ENCODE measurements at places on chromosomes 2 and 18.

DNA sequence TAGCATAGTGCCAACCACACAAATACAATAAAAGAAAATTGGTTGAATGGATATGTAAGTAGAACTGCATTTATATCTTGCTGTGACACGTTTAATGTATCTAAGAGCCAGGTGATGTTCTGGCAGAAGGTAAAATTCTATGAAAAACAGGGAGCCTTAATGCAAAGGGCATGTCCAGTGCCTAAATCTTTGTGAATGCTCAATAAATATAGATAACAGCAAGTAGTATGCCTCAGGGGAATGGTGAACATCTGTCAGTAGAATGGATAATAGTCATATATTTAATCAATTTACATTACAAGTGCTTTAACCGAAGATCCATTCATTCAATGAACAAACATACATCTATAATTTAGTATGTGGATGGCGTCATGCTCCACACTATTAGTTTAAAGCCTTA lies 43.7 kb upstream of the NYAP2 start:
- DNase-seq: no peak

DNA sequence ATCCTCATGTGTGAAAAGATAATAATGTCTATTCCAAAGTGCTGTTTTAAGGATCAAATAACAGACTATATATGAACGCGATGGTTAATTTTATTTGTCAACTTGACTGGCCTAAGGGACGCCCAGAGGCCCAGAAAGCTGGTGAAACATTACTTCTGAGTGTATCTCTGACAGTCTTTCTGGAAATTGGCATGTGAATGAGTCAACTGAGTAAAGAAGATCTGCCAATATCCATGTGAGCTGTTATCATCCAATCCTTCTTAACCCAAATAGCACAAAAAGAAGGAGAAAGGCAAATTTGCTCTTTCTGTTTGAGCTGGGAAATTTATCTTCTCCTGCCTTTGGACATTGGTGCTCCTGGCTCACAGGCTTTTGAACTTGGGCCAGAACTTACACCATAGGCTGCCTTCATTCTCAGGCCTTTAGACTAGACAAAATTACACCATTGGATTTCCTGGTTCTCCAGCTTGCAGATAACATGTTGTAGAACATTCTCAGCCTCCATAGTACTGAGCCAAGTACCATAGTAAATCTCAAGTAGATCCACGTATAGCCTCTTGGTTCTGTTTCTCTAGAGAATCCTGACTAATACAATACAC lies 114.7 kb upstream of the DOCK10 start:
- DNase-seq: no peak

DNA sequence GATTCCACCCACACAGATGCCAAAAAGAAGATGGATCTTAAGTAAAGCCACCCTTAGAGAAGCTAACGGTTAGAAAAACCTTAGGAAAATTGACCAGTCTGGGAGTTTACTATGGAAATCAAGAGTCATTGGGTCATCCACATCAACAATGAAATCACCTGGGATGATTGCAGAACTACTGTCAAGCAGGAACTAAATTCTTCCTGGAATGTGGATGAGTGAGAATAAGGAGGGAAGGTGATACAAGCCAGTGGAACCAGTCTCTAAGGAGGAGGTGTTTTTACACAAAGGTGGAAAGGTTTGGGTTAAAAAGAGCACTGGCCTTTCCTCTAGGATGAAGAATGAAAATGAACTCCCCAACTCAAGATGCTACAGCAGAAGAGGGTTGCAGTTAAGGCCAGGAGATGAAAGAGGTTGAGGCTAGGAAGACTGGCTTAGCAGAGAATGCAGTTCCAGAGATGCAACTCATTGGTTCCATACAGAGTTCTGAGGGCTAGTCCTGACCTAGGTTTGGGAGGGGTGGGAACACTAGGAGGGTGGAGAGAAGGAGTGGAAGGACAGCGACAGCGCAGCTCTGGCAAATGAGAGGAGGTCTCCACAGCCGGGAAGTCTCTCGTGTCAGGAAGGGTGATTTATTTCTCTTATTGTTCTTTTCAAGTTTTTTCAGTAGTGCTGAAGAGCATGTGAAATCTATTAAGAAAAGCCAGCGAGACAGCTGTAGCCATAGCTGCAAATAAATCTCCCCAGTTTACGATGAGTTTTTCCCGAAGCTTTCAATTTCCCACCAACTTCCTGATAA lies 27.7 kb upstream of the KDM3A start:
- no peak for DNase-seq

DNA sequence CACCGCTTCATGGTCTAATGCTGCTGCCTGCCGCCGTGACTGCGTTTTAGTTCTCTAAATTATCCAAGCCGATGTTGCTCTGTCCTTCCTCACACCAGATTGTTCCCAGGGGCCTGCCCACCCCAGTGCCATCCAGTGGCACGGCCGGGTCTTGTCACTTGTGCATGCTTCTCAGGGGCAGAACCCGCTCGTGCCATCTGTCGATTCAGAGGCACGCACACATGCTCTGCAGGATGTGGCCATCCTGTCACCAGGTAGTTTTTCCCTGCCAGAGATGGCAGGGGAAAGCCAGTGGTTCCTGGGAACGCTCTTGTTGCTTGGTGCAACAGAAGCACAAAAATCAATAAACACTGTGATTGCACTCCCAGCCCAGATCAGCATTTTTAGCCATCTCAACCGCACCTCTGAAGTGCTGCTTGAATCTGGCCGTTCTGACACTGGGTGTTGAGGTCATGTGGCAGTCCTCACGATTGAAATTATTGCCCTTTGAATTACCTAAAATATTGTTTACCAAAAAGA lies 119.6 kb upstream of the BOD1L2 start:
- DNase-seq: no peak

DNA sequence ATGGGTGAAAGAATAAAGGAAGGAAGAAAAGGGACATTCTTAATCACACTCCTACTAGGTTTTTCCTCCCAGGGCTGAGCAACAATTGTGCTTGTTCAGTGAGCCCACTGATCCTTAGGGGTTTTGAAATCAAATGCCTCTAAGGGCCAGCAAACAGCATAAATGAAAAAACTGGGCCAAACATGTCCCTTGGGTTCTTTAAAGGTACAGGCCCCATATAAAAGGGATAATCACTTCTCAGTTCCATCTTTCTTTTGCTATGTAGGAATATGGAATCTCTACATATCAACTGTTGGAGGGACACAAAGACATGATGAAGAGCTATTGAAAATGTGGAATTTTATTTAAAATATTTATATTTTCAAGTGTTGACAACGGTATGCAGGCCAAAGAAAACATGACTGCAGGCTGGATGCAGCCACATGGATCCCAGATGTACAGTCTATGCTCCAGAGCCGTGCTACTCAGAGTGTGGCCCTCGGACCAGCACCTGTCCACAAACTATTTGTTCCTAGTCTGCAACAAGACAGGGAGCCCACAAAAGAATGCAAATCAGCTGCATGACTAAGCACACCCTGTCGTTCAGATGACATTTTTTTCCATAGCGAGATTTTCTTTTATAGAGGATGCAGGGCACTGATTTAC lies 110.0 kb downstream of the CDH20 start:
- DNase-seq: no peak

DNA sequence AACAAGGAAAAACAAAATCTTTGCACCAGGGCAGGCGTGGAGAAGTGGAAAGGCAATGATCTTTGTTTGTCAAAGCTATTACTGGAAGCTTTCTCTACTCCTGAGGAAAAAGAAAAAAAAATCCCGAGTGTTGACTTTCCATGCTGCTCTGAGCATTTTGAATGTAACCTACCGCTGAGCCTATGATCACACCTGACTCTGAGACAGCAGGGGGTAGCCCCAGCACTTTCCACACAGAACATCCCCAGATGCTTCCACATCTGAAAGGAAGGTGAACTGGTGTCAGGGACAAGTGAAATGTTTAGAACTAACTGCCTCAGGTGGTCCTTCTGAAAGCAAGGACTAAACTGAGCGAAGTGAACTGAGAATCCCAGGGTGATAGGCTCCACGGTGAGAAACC lies 1315.1 kb upstream of the DDX18 start:
- no peak for DNase-seq

DNA sequence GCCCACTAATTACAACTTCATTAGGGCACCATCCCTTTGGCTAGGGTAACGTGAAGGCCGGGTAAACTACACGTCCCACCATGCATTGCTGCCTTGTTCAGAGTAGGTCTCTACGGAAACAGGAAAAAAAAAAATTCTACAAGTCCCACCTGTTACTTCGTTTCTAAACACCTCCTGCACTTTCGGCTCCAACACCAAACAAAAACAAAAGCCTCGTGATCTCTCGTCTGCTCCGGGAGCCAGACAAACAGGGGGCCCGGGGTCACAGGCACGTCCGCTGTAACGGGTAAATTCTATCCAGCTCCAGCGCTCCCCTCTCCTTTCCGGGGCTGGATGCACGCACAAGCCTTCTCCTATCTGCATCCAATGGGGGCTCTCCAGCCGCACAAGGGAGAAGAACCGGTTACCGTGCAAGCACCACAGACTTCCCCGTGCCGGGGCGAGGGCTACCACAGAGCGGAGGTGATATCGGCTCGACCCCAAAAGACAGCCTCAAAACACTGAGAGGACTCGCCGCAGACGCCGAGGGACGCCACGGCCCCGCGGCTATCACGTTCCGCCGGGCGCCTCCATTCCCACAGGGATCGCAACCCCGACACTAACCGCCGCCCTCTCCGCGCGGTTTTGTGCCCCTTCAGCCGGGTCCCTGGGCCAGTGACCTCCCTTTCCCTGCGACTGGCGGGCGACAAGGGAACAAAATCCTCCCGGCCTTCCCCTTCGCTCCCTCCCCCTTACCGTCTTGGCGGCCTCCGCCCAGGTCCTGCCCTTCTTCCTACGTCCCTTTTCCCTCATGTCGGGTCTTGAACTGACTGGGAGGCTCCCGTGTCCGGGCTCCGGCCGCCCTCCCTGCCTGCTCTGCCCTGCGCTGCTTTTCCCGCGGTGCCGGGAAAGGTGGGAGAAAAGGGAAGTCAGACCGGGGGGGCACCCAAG lies 591 bp downstream of the ASXL2 start:
- DNase-seq: peak; percentile 54

DNA sequence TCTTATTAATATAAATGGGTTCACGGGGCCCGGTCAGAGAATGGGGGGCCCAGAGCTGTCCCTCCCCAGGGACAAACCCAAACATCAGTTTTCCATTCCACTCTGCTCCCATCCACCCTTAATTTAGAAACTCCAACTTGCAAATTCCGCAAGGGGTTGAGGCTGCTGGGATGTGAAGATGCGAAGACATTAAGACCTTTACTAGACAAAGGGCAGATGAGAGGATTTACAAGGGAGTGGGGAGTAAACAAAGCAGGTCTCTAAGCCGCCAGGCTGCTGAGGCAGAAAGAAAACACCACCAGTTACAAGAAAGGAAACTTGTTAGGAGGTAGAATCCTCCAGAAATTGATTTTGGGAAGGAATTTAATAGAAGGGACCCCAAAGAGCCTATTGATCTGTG lies 33.1 kb downstream of the MARCO start:
- DNase-seq: no peak

DNA sequence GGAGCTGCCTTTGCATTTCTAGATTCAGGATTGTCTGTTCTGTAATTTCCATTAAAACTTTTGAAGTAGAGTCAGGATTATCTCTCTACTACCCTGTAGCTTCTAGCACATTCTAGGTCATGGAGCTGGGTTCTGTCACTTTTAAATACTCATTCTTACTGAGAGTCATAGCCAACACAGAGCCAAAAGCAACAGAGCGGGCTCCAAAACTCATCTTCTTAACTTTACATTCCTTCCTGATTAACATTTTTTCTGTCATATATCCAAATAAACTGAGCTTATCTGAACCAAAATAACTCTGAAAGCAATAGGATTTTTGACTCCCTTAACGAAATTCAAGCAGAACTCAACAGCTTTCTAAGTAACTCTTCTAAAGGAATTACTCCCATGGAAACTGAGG lies 12.9 kb downstream of the PREPL start:
- DNase-seq: no peak

- DNase-seq: no peak
Measured at GRCh38 chr2:44778671-44779476, 162.6 kb upstream of the SIX3 start.

Measured in NCI-H526 treated with DMSO at 0.1 percent for 48 hours (cell line).